ENCODE measurements at places on chromosomes 7 and 10. TPM values are rescaled to one million over a fixed set of nuclear protein-coding genes. Genes with fewer than 3 reads are reported as not detected.

DNA sequence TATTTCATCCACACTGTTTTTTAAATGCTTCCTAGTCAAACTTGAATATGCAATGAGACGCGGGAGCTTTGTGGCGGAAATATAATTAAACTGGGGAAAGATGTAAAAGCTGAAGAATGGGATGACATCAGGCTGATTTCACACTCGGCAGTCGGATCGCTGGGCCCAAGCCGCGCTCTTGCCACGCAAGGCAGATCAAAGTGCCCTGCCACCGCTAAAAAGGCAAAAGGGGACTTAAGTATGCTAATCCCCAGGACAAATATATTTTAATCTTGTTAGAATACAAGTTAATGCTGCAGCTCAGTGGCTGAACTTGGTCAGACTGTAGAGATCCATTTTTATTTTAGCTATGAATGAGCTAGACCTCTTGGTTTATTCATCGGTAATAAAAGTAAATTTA, 13.8 kb downstream of the EN2 start:
- DNase-seq = no peak

DNA sequence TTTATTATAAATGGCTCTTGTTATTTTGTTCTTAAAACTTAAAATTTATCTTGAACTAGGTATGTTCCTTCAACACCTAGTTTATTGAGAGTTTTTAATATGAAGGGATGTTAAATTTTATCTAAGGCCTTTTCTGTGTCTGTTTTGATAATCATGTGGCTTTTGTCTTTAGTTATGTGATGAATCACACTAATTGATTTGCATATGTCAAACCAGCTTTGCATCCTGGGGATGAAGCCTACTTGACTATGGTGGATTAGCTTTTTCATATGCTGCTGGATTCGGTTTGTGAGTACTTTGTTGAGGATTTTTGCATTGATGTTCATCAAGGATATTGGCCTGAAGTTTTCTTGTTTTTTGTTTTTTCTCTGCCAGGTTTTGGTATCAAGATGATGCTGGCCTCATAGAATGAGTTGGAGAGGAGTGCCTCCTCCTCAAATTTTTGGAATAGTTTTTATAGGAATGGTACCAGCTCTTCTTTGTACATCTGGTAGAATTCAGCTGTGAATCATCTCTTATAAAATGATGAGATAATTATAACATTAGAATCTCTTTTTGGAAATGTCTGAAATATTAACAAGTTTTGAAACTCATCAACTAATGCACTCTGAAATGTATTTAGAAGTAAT, 78.7 kb upstream of the AGR3 start:
- DNase-seq = no peak

DNA sequence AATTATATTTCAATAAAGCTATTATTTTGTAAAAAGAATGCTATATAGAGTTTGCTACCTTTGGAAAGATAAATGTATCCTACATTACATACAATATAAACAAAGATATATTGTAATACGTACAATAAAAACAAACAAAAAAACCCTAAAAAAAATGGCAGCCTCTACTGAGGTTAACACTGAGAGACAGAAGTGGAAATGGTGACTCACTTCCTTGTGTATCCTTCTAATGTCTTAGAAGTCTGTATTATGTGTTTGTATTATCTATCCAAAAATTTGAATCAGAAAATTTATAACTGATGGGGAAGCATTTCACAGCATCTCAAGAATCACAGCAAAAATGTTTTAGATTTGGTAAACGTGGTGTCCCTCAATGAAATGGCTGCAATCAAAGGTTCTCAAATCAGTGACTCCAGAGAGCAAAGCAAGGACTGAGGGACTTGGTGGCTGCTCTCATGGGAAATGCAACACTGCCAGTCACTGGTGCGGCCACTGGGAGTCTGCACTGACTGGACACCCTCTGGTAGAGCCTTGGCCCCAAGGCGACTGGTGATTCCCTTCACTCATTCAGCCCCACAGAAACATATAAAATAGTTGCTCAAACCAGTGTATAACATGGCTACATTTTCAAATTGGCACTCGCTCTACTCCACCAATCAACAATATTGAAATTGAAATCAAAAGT, 53.8 kb downstream of the PANK1 start:
- no peak for DNase-seq

DNA sequence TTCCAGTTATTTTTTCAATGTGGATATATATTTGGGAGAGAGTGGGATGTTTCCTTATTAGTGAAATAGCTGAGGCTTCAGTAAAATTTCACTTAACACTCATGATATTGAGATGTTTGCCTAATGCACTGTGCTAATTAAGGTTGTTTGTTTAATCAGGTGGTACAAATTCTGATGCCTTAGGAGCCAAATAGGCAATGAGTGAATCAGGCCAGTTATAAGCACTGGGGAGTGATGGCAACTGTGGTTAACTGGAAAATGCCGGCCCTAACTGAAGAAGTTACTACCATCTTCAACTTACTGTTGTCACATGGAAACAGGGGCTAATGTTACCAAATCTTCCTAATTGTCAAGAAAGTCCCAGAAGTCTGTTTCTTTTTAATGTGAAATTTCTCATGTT, 32.0 kb downstream of the VCL start:
- no peak for DNase-seq

CUZD1 gene
- polyA plus RNA-seq = 2.0 TPM

GRCh38 chr7:44645254-44645653, 38.8 kb downstream of the OGDH start:
- no peak for DNase-seq

GRCh38 chr7:4841007-4841784, 20.6 kb downstream of the PAPOLB start:
- no peak for DNase-seq

GRCh38 chr10:58512491-58513187, at the start of gene BICC1:
BICC1 (plus strand) TSS chr10:58512872; CDS start chr10:58513144, 272 bp downstream.
- DNase-seq = peak; percentile 55

DNA sequence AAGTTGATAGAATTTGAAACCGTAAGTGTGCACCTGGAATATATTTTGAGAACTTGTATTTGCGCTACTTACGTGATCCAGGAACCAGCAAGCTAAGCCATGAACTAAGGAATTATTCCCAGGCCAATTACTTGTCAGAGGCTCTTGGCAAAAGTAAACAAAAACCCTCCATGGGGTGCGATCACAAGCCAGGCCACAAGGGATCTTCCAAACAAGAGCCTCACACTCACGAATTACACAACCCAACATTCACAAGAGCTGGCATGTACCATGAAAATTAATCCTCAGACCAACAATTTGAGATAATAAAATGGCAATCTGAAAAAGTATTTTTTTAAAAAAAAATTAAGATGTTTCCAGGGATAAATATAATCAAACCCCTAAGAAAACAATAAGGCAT, 467.0 kb upstream of the AKR1E2 start:
- DNase-seq = no peak

- no peak for DNase-seq
These were observed 18.7 kb upstream of the CRHR2 start for GRCh38 chr7:30700941-30701340.

FASTK gene
- 45.1 TPM for polyA plus RNA-seq

CALHM1 gene
- 0.08 TPM for polyA plus RNA-seq

NPSR1 gene
- polyA plus RNA-seq = not detected

GCC1 gene
- 15.1 TPM for polyA plus RNA-seq

DNA sequence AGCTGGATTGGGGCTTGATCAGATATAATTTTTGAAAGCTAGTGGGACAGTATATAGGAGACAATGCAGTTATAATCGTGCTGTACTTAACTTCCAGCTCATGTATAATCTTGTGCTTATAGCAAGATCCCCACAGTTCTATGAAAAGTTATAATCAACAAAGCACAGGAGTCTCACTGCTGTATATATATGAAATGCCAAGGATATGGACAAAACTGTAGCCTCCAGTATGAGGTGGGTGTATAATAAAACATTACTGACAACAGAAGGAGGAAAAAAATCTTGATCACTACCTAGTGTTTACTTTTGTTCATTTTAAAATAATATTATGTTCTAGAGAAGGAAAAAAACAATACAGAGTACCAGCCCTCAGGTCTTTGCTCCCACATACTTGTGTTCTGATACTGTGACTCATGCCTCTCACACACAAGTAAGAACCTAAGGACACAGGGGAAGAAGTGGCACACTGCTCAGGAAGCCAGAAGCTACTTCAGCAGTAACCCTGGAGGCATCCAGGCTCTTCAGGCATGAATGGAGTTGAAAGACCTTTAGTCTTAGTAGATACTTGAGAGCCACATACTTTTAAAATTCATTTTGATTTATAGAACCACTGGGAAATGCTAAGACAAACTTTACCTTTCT, 265.7 kb upstream of the IMMP2L start:
- DNase-seq = no peak

CLCN1 gene
- 0.17 TPM for polyA plus RNA-seq

NXPH1 gene
- not detected for polyA plus RNA-seq

GRCh38 chr7:75905785-75906604, 9.0 kb upstream of the POR start:
- DNase-seq = no peak

GRCh38 chr7:131385039-131385605, 57.4 kb downstream of the MKLN1 start:
- DNase-seq = no peak

ADCY1 gene
- polyA plus RNA-seq = 4.7 TPM

DNA sequence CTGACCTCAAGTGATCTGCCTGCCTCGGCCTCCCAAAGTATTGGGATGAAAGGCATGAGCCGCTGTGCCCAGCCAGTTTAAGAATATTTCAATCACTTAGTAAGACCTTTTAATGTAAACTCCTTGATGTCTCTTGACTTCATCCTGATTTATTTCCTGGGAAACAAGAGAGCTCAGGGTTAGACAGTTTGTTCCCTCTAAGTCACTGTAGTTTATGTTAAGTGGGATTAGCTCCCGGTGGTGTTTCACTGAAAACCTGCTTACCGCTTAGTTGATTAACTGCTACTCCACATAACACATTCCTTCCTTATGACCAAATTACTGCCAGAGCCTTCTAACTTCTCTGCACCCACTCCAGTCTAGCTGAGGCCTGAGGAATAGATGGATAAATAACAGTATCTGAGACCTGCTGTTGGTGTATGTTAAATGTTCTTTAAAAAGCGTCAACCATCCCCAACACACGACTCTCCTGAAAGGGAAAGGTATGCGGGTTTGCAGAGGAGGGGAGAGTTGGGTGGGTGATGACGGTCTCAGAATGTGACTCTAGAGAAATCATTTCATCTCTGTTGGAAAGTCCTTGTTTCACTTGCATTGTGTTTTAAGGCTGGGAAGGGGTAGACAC, 48.7 kb downstream of the CREB3L2 start:
- no peak for DNase-seq

GRCh38 chr7:36019980-36020379, 133.1 kb upstream of the EEPD1 start:
- DNase-seq = peak; percentile 20

MKX gene
- 0.17 TPM for polyA plus RNA-seq

- DNase-seq = no peak
These were observed 42.3 kb downstream of the PRKCQ start for GRCh38 chr10:6537770-6538169.

CDH23 gene
- 1.7 TPM for polyA plus RNA-seq

DNA sequence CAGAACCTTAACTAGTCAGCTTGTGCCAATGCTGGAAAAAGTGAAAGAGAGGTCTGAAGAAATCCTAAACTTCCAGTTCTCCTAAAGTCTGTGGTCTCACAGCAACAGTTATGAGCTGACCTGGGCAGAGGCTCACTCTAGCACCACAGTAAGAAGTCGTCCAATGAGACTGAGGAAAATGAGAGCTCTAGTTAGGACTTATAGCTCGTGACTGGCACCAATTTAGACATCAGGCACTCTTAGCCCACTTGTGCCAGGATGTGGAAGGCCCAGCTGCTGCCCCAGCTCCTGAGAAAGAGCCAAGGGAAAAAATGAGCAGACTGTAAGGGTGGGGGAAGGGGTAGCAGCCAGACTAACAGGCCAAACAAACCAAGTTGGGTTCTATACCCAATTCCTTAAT, 7.6 kb downstream of the MMS19 start:
- no peak for DNase-seq

GRCh38 chr10:92363498-92363897, 72.5 kb downstream of the MARCHF5 start:
- DNase-seq = no peak

IDI1 gene
- 72.0 TPM for polyA plus RNA-seq

GRCh38 chr10:36462194-36462593, 663.2 kb upstream of the ANKRD30A start:
- no peak for DNase-seq

- no peak for DNase-seq
These were observed 294.7 kb upstream of the PITRM1 start for GRCh38 chr10:3467052-3467951.

GRCh38 chr10:7111561-7111960, 299.3 kb downstream of the SFMBT2 start:
- DNase-seq = no peak

GRCh38 chr7:30877993-30878392, 33.7 kb upstream of the AQP1 start:
- no peak for DNase-seq

DNA sequence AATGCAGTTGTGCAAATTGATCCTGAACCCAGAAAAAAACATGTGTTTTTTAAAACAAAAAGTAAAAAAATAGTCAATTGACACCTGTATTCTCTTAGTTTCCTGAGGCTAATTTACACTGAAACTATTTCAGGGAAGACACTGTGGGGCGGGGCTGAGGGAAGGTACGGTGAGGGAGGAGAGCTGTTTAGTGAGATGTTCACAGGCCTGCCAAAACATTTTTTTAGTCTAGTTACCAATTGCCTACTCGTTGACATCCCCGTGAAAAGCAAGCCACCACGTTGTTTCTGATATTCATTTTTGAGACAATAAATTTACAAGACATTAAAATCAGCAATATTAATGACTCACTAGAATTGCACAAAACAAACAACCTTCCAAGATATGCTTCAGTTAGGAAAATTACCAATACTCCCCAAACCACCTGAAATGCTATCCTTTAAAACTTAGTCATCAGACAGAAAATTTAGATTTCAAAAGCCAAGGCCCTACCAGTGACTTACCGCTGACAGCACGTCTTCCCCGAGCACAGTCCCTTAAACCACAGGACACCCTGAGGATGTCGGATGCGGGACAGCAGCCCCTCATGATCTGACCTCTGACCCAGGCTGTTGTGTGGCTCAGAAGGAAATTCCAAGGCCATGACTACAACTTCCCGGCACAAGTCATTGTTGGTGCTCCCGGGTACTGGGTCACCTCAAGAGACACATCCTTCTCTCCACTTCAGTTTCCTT, 279.2 kb downstream of the PRPF18 start:
- DNase-seq = no peak

DNA sequence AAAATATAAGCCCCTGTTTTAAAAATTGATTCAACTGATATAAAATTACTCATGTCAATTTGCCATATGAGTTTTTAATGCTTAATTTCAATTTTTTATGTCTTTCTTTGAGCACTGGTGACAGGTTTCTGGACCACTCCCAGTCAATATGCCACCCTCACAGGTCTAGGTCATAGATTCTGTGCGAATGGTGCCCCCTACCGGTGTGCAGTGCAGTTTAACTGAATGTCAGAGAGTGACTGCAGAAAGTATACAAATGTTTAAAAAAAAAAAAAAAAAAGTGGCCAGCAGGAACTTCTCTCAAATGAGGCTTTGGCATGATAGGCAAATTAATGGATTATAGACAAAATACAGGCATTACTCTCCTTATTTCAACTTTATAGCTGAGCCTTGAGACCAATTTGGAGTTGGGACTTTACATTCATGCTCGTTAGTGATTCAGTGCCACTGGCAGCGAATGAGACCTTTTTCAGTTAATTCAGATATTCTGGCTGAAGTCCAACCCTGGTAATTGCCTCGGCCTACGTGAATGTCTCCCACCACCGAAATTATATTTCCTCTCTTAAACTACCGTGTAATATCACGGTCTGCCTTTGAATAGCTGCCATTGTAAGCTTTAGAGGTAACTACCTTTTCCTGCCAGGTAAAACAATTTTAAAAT, 427.6 kb downstream of the PHTF2 start:
- no peak for DNase-seq

GRCh38 chr7:51366172-51366728, 49.6 kb upstream of the COBL start:
- DNase-seq = no peak

Measured in left renal cortex interstitium (tissue), 4 donors.